Activated CD8-positive, alpha-beta T cell treated with anti-CD3 and anti-CD28 coated beads, Interleukin-2, amount 10 ng/mL, durations not matched to agents 7 days and 5 days (primary cell): ENCODE measurements at places on chromosomes 5 and 9. TPM values are rescaled to one million over a fixed set of nuclear protein-coding genes. Genes with fewer than 3 reads are reported as not detected.
A peak's percentile ranks its signal among the peaks of the same experiment; 100 is the strongest.

NSG2 gene
- not detected for total RNA-seq

DNA sequence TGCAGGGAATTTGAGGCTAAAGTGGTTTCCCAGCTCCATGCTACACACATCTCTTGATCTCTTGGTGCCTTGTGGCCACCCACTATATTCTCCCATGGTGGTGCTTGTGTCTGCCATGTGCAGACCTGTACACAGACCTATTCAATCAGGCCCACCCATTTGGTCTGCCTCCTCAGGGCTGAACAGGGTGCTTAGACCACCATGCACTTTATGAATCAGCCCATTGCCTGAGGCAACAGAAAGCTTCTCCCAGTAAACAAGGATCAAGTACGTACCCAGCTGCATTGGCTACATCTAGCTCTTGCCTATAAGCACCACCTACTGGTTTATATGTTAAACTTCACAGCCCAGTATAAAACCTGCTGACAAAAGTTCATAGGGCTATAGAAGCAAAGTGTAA is 664.3 kb upstream of the EDIL3 start:
- no peak overlapping the region for H3K4me3 ChIP-seq
- no peaks in the 10 kb centered on the region for H3K36me3 ChIP-seq
- DNase-seq = no peak
- H3K4me1 ChIP-seq = no peaks in the 10 kb centered on the region

DNA sequence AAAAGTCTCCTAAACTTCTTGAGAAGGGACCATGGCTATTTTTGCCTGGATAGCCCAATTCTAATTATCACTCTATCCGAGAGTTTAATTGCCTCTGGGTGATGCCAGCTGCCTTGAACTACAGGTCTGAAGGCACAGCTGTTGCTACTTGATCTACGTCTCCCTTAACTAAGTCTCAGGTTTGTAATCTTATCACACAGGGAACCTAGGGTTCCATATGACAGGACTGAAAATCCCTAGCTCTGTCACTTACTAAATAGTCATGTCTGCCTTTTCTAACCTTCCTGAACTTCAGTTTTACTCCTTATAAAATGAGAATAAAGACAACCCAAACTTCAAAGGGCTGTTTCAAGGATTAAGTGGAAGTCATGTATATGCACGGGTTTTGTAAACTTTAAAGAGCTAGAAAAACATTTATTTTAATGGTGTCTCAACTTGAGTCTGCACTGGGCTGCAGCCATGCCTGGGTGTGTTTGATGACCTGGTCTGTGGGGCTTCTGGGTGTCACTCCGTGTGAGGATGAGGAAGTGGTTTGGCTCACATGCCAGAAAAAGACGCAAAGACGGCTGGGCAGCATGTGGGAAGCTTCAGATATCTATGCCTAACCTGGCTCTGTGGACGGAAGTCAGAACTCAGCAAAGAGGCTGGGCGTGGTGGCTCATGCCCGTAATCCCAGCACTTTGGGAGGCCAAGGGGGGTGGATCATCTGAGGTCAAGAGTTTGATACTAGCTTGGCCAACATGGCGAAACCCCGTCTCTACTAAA is 129.3 kb upstream of the SLC44A1 start:
- H3K36me3 ChIP-seq = no peaks in the 10 kb centered on the region
- H3K27me3 ChIP-seq = peaks cover 9% of the 10 kb centered on the region
- H3K27ac ChIP-seq = peak overlapping the region; percentile 65
- H3K4me3 ChIP-seq = peak overlapping the region; percentile 43
- H3K4me1 ChIP-seq = peaks cover 32% of the 10 kb centered on the region
- peak; percentile 67 for DNase-seq

- no peak overlapping the region for H3K4me3 ChIP-seq
- no peak overlapping the region for H3K27ac ChIP-seq
- H3K36me3 ChIP-seq = no peaks in the 10 kb centered on the region
- no peaks in the 10 kb centered on the region for H3K27me3 ChIP-seq
- no peaks in the 10 kb centered on the region for H3K4me1 ChIP-seq
Observed at GRCh38 chr5:108687595-108688200, 60.0 kb upstream of the FER start.

DNA sequence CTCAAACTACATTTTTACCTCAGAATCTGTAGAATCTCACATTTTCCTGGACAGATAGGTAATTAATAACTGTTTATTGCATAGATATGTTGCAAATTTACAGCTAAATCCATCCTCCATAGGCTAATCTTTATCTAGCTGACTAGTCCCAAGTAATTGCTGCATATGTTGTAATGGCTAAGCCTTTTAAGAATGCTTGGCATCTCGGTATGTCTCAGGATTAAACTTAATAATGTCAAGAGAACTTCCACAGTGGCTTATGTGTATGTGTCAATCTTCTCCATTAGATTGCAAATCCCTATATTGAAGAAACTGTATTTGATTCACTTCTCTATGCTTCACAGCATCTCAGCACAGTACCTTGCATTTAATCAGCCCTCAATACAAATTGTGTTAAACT is 131.9 kb downstream of the PRDM9 start:
- no peaks in the 10 kb centered on the region for H3K36me3 ChIP-seq
- no peak overlapping the region for H3K4me3 ChIP-seq
- no peaks in the 10 kb centered on the region for H3K4me1 ChIP-seq
- H3K27ac ChIP-seq = no peak overlapping the region
- H3K27me3 ChIP-seq = no peaks in the 10 kb centered on the region

DNA sequence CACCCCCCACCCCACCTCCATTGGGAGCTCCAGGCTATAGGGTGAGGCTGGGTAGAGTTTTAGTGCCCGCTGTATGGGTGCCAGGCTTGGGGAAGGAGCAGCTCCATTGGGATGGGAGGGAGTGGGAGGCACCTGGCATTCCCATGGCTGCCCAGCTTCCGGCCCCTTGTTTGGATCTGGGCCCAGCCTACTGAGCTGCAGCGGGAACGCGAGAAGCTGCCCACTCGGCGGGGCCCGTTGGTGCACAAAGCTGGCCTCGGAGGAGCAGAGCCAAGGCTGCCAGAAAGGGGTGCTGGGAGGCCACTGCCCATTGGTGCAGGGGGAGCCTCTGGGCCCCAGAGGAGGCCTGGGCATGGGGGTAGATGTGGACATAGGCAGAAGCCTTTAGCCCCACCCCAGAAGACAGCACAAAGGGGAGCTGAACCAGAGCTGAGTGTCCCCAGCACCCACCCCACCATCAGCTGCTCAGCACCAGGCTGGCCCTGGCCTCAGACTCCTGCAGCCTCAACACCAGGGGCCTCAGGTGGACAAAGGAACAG is 4.4 kb downstream of the LCN9 start:
- no peaks in the 10 kb centered on the region for H3K36me3 ChIP-seq
- no peaks in the 10 kb centered on the region for H3K27me3 ChIP-seq
- DNase-seq = no peak

TMEM171 gene
- not detected for total RNA-seq

DNA sequence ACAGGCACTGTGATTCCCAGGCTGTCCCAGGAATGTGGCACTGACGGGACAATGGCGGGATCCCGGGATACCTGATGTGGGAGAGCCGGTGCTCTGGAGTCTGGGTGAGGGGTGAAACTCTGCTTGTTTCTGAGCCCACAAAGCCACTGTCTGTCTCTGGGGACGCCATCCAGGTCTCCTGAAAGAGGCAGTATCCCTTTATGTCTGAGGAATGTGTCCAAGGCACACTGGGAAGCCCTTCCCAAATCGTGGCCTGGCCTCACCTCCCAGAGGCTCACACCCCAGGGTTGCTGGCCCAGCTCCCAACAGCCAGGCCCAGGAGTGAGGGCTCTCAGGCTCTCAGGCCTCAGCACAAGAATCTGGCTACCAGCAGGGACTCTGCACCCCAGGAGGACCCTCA is 27.1 kb downstream of the ORM2 start:
- peaks cover 67% of the 10 kb centered on the region for H3K4me1 ChIP-seq
- no peak overlapping the region for H3K4me3 ChIP-seq
- H3K27ac ChIP-seq = peak overlapping the region; percentile 68
- H3K36me3 ChIP-seq = peaks cover 85% of the 10 kb centered on the region
- no peaks in the 10 kb centered on the region for H3K27me3 ChIP-seq

PCDHB11 gene
- not detected for total RNA-seq

GRCh38 chr9:113682297-113682771 is 193.8 kb upstream of the ZNF618 start:
- H3K27me3 ChIP-seq = peaks cover 46% of the 10 kb centered on the region
- H3K27ac ChIP-seq = no peak overlapping the region
- H3K4me3 ChIP-seq = no peak overlapping the region

DNA sequence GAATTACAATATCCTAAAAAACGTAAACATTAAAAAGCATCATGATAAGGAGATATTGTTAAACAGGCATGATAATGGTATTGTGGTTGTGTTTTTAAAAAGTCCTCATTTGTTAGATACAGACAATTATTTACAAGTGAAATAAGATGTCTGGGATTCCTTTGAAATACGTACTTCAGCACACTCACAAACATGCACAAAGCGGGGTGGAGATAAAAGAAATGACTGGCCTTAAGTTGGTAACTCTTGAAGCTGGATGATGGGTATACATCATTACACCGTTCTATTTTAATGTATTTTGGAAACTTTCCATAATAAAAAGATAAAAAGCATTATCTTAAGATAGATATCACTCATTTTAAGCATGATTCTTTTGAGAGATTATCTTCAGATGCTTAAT is 1.0 kb downstream of the FAM200C start:
- H3K36me3 ChIP-seq = peaks cover 17% of the 10 kb centered on the region
- H3K27me3 ChIP-seq = no peaks in the 10 kb centered on the region
- DNase-seq = no peak
- H3K4me3 ChIP-seq = peak overlapping the region; percentile 90
- H3K4me1 ChIP-seq = peaks cover 15% of the 10 kb centered on the region
- H3K27ac ChIP-seq = no peak overlapping the region

DOK3 gene
- total RNA-seq = 7.8 TPM

DNA sequence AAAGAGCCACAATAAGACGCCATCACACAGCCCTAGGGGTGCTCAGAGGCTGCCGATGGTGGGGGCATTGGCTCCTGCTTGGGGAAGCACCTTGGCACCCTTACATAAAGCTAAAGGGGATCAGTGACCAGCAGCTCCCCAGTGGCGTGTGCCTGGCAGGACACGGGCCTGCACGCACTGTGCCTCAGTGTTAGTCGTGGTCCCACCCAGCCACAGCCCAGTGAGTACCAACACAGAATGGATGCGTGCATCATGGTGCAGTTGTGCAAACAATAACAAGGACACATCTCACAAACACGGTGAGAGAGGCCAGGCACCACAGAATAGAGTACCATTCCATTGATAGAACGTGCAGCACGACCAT is 103.2 kb downstream of the WNK2 start:
- H3K4me1 ChIP-seq = no peaks in the 10 kb centered on the region
- H3K27me3 ChIP-seq = peaks cover 22% of the 10 kb centered on the region
- no peak overlapping the region for H3K4me3 ChIP-seq

MEGF10 gene
- total RNA-seq = not detected

- H3K4me3 ChIP-seq = no peak overlapping the region
- peaks cover 78% of the 10 kb centered on the region for H3K36me3 ChIP-seq
- no peaks in the 10 kb centered on the region for H3K27me3 ChIP-seq
- no peak for DNase-seq
Observed at GRCh38 chr5:72221541-72221940, 98.5 kb downstream of the MRPS27 start.

CHSY3 gene
- total RNA-seq = not detected

GRCh38 chr5:121138495-121138907 is 674.4 kb downstream of the PRR16 start:
- H3K4me3 ChIP-seq = no peak overlapping the region
- H3K27ac ChIP-seq = no peak overlapping the region
- DNase-seq = no peak
- no peaks in the 10 kb centered on the region for H3K36me3 ChIP-seq

DNA sequence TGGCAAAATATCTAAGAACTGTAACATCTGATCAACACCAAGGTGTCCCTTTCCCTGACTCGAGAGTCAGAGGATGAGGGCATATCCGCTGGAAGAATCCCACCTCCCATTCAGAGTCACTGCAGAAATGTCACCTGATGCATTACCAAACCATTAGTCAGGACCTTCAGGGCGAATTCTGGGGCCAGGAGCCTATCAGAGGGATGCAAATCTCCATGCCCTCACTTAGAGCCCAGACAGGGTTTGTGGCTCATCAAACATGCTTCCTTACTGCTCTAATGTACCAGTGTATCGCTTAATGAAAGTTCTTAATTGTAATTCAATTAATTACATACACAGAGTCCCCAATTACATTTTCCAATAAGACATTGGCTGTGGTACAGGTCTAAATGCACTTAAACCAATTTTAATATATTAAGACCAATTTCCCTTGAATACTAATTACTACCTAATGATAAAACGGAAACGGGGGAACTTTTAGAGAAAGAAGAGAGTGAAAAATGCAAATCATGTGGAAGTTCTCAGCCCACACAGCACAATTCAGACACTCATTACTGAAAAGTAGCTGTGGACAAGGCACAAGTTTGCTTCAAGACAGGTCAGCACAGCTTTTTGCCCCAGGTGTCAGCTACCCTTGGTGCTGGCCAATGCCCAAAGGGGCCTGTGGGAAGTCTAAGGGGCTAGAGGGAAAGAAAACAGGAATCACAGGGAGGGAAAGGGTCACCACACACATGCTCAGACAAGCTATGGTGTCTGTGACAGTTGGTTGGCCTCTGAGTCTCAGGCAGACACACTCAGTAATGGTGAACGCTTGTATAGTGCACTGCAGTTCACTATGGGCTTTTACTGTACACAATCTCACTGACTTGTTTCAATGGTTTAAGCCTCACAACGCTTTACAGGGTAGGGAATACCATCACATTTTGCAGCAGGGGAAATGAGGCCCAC is 211.6 kb downstream of the MAPKAP1 start:
- no peak for DNase-seq
- H3K36me3 ChIP-seq = no peaks in the 10 kb centered on the region
- H3K4me1 ChIP-seq = no peaks in the 10 kb centered on the region
- no peak overlapping the region for H3K27ac ChIP-seq

GRCh38 chr5:153823036-153823435 is 215.7 kb downstream of the FAM114A2 start:
- no peaks in the 10 kb centered on the region for H3K4me1 ChIP-seq
- H3K4me3 ChIP-seq = no peak overlapping the region
- H3K36me3 ChIP-seq = no peaks in the 10 kb centered on the region
- DNase-seq = no peak
- no peaks in the 10 kb centered on the region for H3K27me3 ChIP-seq

MELK gene
- 73.4 TPM for total RNA-seq

HK3 gene
- total RNA-seq = not detected

FRMD3 gene
- total RNA-seq = 0.31 TPM

DNA sequence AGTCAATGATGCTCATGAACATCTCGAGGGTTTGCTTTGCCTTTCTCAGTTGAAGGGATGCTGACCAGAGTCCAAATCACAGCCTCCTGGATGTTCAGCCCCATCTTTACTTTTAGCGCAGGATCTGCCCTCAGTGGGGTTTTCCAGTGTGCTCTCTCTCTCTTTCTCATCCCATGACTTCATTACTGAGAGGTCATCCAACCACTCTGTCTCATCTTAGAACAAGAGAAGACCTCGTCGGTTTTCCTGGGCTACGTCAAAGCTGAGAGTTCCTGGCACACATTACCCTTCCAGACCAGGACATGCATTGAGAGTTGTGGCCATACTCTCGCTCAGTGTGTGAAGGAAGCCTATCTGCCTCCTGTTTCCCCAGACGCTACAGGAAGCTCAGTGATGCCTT is 47.3 kb downstream of the C9orf152 start:
- H3K27ac ChIP-seq = no peak overlapping the region
- no peaks in the 10 kb centered on the region for H3K27me3 ChIP-seq
- peaks cover 70% of the 10 kb centered on the region for H3K4me1 ChIP-seq
- peaks cover 76% of the 10 kb centered on the region for H3K36me3 ChIP-seq
- no peak for DNase-seq

- H3K27me3 ChIP-seq = no peaks in the 10 kb centered on the region
- no peak overlapping the region for H3K4me3 ChIP-seq
- H3K36me3 ChIP-seq = no peaks in the 10 kb centered on the region
- no peak for DNase-seq
Observed at GRCh38 chr5:120803282-120803681, 339.2 kb downstream of the PRR16 start.

CDH6 gene
- total RNA-seq = not detected

THG1L gene
- 13.4 TPM for total RNA-seq

SLC27A6 gene
- total RNA-seq = not detected
